SK-MEL-5 (cell line): ENCODE measurements at places on chromosomes 11 and 22. TPM values are rescaled to one million over a fixed set of nuclear protein-coding genes. Genes with fewer than 3 reads are reported as not detected.

LSP1 gene
- not detected in 2 replicates for total RNA-seq

BATF2 gene
- 0.43 and 0.45 TPM in 2 replicates for total RNA-seq

CCDC157 gene
- 0.59 and 0.82 TPM in 2 replicates for total RNA-seq

MRGPRX4 gene
- total RNA-seq: 0.16 and 0.29 TPM in 2 replicates

BLID gene
- total RNA-seq: 0.26 TPM in 1 of 2 replicates, not detected in the other

GGT1 gene
- 3.8 and 4.9 TPM in 2 replicates for total RNA-seq

NXPE4 gene
- total RNA-seq: not detected in 2 replicates

C2CD3 gene
- total RNA-seq: 32.5 and 35.0 TPM in 2 replicates

SLC16A8 gene
- total RNA-seq: not detected in 2 replicates

OR2AG1 gene
- not detected in 2 replicates for total RNA-seq

FREY1 gene
- 0.37 and 1.2 TPM in 2 replicates for total RNA-seq

DRD4 gene
- not detected in 2 replicates for total RNA-seq

CASTOR1 gene
- total RNA-seq: 3.4 and 4.0 TPM in 2 replicates

C11orf65 gene
- 0.55 and 0.64 TPM in 2 replicates for total RNA-seq

PPFIBP2 gene
- 23.6 and 27.6 TPM in 2 replicates for total RNA-seq

OPCML gene
- not detected in 2 replicates for total RNA-seq

TRIM49 gene
- not detected in 2 replicates for total RNA-seq

CWF19L2 gene
- 9.0 and 10.0 TPM in 2 replicates for total RNA-seq

RIC3 gene
- 0.34 and 2.6 TPM in 2 replicates for total RNA-seq

SPA17 gene
- 7.9 and 9.6 TPM in 2 replicates for total RNA-seq

CCT8L2 gene
- not detected in 2 replicates for total RNA-seq

MAPK8IP1 gene
- total RNA-seq: 14.3 and 16.1 TPM in 2 replicates

GRAP2 gene
- 0.67 and 2.2 TPM in 2 replicates for total RNA-seq

FADD gene
- total RNA-seq: 175 and 183 TPM in 2 replicates

APOBEC3B gene
- 3.8 and 4.3 TPM in 2 replicates for total RNA-seq

PTPRCAP gene
- total RNA-seq: 0.16 and 0.79 TPM in 2 replicates

FXYD6 gene
- 5.4 and 6.4 TPM in 2 replicates for total RNA-seq

GGT5 gene
- 0.13 TPM in 1 of 2 replicates, not detected in the other for total RNA-seq
